ENCODE measurements at places on chromosomes 2 and 18. TPM values are rescaled to one million over a fixed set of nuclear protein-coding genes. Genes with fewer than 3 reads are reported as not detected.

Gene VWC2L
- not detected for total RNA-seq

Gene POTEC
- total RNA-seq = not detected

Gene SPATA3
- not detected for total RNA-seq

Gene SAP130
- total RNA-seq = 24.6 TPM

Gene VIL1
- not detected for total RNA-seq

Gene ABCG8
- total RNA-seq = not detected

Gene UGT1A4
- not detected for total RNA-seq

Gene ANKRD53
- total RNA-seq = 0.94 TPM

Gene GAL3ST2
- not detected for total RNA-seq

Gene C2orf66
- total RNA-seq = 0.54 TPM

Gene CMPK2
- total RNA-seq = 38.6 TPM

Gene EHD3
- total RNA-seq = 20.9 TPM

Gene EGR4
- not detected for total RNA-seq

Gene PER2
- total RNA-seq = 2.0 TPM

Gene TEKT4
- not detected for total RNA-seq

Gene SULT6B1
- total RNA-seq = not detected

Gene ASXL2
- total RNA-seq = 25.8 TPM

Gene IL1RL2
- 0.43 TPM for total RNA-seq

Gene FN1
- total RNA-seq = 17,010 TPM

Gene DOCK10
- total RNA-seq = 7.7 TPM

Measured in astrocyte (in vitro differentiated cells and primary cell).